H9 (cell line): ENCODE measurements at places on chromosomes 1 and 21.

- DNase-seq = no peak
Measured at GRCh38 chr1:154886281-154887015, 16.4 kb upstream of the KCNN3 start.

DNA sequence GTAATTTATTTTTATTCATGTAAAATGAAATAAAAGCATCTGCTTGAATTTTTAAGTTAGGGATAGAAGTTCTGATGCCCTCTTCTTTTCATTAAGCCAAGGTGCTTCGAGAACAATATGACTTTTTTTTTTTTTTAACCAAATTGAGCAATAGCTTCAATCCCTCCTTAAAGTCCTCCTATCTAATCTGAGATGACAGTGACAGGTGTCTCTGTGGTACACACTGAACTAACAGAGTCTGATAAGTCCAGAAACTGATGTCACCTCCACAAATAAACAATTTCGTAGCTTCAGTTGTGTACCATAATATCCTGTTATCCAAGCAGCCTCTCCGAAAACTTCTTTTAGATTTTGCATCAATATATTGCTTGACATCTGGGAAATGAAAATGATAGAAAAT, 23.8 kb downstream of the MAP3K7CL start:
- no peak for DNase-seq

DNA sequence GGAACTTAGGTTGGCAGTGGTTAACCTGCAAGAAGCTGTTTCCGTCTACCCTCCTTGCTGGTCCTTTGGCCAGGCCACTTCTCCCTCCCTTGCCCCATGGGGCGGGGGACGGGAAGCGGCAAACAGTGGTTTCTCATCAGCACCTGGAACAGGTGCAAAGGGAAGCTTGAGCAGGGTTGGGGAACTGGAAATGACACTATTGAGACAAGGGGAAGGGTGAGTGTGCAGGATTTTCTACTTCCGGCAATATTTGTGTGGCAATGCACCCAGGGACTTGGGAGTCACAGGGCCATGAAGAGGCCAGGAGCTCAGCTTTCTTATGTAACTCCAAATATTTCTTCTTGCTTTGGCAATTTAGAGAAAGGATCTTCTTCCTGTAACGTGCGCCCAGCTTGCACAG, 29.0 kb upstream of the SARS1 start:
- DNase-seq = no peak

DNA sequence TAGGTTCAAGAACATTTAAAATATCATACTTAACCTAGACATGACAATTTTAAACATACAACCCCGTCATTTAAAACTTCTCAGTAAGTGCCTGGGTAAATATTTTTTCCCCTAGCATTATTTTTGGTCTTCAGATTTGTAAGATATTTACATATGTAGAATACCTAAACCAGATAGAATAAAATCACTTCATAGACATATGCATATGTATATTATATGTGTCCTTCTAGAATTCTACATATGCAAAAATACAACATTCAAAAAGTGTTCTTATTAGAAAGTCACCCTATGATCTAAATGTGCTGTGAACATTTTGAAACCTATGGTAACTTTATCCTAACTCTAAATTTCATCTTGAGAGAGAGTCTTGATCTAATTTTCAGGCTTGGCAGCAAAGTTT, 1467.0 kb upstream of the B3GALT2 start:
- DNase-seq = no peak

GRCh38 chr1:56933606-56934005, 32.2 kb downstream of the C8B start:
- no peak for DNase-seq

DNA sequence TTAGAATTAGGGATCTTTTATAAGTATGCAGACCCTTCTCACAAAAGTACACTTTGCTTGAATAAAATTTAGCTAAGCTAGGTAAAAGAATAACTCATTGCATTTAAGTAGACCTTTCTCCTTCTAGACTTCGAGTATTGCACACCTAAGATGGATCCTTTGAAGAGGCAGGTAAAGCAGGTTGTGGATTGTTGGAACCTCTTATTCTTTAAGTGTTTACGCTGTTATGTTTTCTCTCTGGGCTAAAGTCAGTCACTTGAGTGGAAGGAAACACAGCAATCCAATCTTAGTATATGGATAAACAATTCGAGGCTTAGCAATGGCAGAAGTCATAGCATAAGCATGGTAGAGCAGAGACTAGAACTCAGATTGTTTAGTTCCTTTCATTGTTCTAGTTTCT, 11.4 kb downstream of the MAGI3 start:
- no peak for DNase-seq

DNA sequence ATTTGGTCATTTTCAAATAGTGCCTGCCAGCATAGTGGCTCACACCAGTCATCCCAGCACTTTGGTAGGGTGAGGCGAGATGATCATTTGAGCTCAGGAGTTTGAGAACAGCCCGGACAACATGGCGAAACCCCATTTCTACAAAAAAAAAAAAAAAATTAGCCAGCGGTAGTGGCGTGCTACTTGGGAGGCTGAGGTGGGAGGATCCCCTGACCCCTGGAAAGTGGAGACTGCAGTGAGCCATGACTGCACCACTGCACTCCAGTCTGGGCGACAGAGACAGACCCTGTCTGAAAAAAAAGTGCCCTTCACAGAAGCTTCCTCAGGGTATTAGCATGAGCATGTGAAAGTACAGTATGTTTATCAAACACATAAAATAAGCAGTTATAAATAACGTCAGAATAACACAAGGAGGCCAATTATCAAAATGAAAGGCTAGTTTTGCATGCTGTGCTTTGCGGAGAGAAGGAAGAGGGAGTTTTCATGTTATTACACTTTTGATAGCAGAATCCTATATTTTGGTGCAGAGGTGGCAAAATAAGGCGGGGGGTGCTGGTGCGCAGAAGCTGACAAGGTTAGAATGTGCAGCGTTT, 781 bp upstream of the METTL13 start:
- DNase-seq = no peak
